Putamen (tissue), 1 donor: ENCODE measurements at places on chromosomes 6 and 20.

DNA sequence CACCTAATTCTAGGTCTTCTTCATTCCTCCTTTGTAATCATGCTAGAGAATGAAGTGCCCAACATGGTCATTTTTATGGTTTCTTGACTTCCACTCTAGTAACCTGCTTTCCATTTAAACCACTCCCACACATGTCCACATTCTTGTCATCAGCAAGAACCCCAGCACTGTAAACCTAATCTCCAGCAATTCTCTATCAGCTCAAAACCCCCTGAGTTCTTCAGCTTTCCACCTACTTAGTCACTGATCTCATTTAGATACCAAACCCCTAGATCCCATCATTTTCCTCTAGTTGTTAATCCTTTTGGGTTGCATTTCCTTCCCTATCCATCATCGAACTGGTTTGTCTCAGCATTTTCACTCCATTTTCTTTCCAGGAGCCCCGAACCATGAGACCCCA is 49.7 kb downstream of the GOPC start:
- no peak for DNase-seq

- DNase-seq = no peak
Observed at GRCh38 chr20:20415321-20415720, 47.4 kb downstream of the INSM1 start.

GRCh38 chr20:32315399-32315798 is 37.9 kb downstream of the KIF3B start:
- DNase-seq = no peak

- no peak for DNase-seq
Observed at GRCh38 chr6:46312654-46313053, 141.9 kb upstream of the ENPP5 start.

GRCh38 chr6:34459899-34460593 is 5.8 kb upstream of the PACSIN1 start:
- DNase-seq = peak; percentile 10

DNA sequence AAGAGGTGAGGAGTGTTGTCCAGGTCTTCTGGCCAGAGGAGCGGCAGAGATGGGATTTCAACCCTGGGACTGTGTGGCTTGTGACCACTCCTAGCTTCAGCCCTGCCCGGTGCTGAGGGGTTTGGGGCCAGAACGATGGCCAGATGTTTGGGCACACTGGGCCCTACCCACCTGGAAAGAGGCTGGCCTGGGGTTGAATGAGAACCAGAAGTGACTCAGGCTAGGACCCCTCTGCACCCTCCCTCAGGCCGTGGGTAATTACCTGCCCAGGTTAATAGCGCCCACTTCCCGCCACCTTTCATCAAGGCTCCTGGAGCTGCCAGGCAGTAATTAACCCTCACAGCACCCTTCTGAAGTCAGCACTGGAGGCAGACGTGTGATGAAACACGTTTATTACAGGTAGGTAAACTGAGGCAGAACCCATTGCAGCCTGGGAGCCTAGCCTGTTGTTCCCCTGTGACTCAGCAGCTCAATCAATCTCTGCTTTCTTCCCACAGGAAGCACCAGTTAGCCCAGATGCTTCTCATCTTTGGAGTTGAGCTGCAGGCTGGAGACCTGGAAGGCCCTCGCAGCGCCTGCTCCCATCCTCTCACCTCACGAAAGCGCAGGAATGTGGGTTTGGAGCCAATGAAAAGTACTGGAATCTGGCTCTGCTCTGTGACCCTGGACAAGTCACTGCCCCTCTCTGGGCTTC is 120.8 kb downstream of the CEBPB start:
- DNase-seq = no peak

- DNase-seq = no peak
Observed at GRCh38 chr6:29747688-29748250, 24.5 kb downstream of the HLA-F start.

GRCh38 chr6:14927398-14927797 is 318.5 kb upstream of the JARID2 start:
- no peak for DNase-seq

DNA sequence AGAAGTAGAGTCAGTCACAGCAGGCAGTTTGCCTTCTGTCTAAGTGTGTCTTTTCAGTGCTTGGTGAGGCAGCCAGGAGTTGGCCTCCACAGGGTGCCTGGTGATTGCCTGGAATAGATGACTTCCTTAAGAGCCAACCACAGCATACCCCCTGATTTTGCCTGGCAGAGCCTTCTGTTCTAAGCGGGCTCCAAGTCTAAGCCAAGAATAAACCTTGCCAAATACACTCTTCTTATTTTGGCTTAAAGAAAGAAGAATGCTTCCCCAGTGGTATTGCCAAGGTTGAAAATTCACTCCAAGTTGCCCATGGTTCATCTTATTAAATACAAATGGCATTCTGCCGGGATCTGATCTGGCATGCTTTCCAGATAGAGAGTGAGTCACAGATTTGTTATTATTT is 1424.8 kb upstream of the EYS start:
- peak; percentile 25 for DNase-seq

DNA sequence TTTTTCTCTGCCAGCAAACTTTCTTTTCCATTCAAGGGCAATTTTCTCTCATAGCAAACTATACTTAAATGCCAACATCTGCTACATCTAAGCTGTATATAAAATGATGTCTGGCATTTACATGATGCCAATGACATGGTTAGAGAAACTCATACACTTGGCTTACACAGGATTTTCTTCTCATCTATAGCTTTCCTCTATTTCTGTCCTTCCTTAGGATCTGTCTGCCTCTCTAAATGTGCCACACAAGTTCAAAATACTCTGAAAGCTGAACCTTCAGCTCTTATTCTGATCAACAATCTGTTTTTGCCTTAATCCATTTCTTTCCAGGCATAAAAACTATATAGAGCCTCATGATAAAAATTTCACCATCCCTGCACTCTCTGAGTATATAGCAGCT is 290.9 kb upstream of the RNF217 start:
- DNase-seq = no peak

GRCh38 chr6:25698631-25699030 is 46.6 kb downstream of the SCGN start:
- DNase-seq = no peak

DNA sequence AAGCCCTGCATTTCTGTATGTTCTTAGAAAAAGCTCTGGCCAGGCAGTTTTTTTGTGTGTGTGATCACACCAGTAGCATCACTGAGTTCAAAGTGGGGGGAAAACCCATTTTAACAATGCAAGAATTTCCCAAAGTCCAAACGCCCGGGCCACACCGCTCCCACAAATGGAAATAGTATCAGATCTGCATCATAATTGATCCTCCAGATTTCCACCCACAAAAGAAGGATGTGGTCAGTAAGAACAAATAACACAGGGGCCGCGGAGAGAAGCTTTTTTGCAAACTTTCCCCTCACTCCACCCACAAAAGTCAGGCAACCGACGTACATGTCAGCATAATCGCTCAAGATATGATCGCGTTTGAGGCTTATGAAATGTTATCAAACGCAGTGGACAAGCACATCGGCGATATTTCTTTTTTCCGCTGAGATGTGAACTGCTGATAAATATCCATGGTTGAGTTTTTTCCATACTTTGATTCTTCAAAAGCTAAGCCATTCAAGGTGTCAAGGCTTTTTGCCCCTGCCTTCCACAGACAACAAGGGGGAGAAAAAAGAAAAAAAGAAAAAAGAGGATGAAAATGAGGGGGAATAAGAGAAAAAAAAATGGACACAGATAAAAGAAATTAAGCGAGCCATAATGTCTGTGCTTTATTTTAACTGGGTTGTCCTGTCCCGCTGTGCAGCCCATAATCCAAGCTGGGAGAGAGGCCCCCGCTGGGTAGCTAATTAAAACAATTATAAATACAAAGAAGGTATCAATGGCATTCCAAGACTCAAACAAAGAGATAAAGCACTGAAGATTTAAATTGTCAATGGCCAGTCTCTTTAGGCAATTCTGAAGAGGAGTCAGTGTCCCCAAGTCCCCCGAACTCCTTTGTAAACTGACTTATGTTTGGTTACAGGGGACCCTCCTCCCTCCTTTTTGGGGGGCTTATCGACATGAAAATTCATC is 143.5 kb downstream of the ZFP64 start:
- DNase-seq = no peak

DNA sequence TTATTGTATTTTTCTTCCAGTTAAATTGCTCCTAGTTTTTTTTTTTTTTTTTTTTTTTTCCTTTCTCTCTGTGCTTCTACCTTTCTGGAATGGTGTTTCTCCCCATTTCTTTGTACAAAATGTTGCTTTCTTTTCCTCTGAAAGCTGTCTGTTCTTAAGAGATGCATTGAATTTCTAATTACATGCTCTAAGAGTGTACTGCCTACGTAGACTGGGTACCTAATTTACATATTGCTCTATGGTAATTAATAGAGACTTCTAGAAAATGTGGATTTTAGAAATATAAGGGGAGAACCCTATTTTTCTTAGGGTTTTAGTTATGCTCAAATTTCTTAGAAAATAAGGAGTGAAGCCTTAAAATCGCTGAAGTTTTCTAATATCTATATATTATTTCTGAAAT is 13.8 kb downstream of the KCNQ5 start:
- DNase-seq = no peak

- no peak for DNase-seq
Observed at GRCh38 chr20:15550116-15550870, 1023.0 kb downstream of the KIF16B start.

- no peak for DNase-seq
Observed at GRCh38 chr6:94859924-94860323, 717.4 kb upstream of the MANEA start.

DNA sequence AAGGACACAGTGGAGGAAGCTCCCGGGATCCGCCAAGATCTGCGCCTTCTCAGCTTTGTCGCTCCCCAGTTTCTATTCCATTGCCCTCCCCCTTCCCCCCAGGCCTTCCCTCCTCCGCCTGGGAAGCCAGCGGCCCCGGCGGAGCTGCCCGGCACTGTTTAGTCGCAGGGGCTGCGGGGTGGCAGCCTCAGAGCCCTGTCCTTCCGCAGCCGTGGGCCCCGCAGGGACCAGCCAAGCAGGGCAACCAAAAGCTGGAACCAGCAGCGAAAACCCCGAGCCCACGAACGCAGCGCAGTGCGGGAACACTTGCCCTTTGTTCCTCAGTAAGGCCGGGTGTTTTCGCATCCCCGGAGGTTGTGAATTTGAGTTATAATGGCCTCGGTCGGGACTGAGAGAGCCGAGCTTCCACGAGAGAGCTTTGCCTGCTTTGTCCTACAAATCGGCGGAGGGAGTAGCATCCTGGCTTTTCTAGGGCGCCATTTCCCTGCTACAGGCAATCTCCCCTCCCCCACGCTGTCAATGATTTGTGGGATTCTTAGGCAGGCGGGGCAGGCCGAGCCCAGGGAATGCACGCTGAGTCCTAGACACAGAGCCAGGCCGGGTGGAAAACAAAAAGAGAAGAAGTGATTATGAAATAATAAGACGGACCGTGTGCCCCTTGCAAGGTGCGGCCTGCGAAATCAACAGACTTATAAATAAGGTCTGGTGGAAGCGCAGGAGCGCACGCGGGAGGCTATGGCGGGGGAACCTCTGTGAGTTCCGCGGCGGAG is 4.0 kb upstream of the TUBB2B start:
- DNase-seq = peak; percentile 83

- DNase-seq = no peak
Observed at GRCh38 chr6:337805-338368, 45.6 kb downstream of the DUSP22 start.

DNA sequence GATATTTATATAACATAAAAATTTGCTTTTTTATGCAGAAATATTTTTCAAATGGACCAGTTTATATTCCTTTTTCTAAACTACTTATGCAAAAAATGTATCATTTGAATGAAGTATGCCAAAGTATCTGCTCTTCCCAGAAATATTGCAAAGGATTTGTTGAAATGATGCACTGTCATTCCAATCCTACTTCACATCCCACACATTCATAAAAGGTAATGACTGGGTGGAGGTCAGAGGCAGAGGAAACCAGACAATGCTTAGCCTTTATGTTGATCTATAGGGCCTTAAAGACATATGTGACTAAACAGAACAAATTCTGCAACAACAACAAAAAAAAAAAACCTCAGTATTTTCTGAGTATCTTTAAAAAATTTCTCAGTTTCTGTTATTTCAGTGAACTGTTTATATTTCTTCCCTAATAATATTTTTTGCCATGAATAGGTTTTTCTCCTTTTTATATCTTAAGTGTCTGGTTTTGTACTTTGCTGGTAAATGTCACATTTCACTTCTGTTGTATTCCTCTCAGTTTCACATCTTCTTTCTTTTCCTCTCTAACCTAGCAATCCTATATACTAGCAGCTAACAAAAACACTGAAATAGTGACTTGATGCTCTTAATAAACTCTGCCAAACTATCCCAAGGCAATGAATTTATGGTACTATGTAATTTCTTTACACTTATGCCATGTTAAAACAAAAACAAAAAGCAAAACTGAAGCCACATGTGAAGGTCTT is 374.1 kb downstream of the BCKDHB start:
- no peak for DNase-seq

DNA sequence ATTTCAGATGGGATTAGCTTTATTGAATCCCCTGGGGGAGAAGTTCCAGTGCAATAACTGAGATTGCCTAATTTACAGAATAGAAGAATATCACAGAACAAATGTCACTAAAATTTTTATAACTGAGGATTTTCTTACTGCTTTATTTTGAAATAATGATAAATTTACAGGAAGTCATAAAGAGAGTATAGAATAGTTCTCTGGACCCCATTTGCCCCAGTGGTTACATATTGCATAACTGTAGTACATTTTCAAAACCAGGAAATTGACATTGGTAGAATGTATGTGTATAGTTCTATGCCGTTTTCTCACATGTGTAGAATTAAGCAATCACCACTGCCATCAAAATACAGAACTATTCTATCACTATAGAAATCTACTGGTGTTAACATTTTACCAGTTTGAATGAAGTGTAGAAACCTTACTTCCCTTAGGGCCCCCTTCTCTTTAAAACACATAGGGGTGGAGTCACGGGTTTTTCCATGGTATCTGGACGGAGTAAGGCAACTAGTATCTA is 18.3 kb downstream of the KIF6 start:
- DNase-seq = no peak

DNA sequence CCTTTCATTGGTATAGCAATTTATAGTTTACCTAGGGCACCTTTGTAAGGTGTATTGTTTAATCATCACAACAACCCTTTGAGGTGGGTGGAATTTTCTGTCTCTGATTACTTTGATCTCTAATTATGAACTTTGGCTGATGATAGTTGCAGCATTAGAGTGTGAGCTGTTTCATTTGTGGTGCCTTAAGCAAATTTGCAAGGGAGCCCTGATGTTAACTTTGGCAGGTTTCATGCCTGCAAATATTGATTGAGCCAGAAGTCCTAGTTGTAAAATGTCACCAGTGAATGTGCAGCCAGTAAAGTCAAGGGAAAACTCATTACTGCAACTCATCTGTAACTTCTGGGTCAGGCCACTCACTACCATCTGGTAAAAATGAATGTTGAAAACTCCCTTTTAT is 29.8 kb downstream of the CTNNBL1 start:
- DNase-seq = no peak

- DNase-seq = peak; percentile 53
Observed at GRCh38 chr6:136526937-136527336, 23.3 kb downstream of the MAP7 start.

DNA sequence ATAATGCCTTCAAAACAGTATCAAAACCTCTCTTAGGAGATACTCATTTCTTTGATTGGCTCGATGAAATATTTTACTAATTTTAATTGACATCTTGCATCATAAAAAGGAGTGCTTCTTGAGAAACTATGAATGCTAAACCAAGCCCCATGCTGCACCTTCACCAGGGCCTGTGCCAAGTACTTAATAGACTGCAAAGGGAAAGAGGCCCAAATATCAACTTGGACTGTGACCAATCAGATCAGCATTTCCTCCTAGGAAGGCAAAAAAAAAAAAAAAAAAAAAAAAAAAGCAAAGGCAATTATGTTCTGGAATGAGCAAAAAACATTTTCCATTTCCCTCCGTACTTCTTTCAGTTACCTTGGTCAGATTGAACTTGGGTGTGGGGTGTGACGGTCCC is 253.0 kb upstream of the SOX4 start:
- no peak for DNase-seq
